Iris pigment epithelial cell (primary cell): ENCODE measurements at places on chromosomes 13 and 19.

GRCh38 chr19:46063201-46063600, 22.4 kb upstream of the IGFL4 start:
- no peak for DNase-seq

- DNase-seq, result no peak
Measured at GRCh38 chr19:30631033-30631370, 258.8 kb downstream of the ZNF536 start.

DNA sequence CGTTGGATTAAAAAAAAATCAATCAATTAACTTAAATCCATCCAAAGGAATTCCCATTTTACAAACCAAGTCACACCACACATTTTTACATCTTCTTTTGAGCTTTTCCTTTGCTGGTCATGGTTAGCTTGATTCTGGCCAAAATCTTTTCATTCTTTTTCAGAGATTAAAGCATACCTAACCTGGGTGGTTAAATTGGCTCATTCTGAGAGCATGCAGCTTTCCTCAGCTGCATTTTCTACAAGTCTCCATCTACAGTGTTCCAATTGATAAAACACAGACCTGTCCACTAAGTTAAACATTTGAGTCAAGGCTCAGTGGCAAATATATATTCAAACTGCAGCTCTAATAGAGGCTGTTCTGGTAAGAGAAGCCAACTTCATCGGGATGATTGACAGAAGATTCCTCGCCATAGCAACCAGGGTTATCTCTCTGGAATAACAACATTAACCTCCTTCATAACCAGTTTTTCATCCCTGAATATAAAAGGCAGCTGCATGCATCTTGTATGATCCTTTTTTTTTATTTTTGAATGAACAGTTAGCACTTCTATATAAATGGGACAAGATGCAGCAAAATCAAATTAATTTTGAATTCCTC, 106.2 kb downstream of the DNAJC15 start:
- DNase-seq, result no peak

DNA sequence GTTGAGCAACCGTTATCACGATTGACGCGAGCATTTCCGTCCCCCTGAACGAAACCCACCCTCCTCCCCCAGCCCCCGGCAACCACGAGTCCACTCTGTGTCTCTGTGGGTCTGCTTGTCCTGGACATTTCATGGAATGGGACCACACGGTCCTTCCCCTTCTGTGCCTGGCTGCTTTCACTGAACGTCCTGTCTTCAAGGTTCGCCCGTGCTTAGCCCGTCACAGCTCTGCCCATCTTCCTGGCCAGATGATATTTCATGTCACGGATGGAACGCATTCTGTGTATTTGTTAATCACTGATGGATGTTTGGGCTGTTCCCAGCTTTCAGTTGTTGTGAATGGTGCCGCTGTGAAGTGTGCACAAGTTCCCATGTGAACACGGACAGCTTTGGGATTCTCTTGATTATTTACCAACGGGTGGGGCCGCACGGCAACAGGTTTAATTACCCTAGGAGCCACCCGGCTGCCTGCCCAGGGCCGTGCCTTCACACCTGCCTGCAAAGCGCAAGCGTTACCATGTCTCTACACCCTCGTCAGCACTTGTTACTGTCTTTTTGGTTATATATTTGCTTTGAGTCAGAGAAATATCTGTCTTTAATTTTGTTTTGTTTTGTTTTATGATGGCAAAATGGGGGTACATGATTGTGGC, 42.5 kb downstream of the RASA3 start:
- DNase-seq, result no peak

DNA sequence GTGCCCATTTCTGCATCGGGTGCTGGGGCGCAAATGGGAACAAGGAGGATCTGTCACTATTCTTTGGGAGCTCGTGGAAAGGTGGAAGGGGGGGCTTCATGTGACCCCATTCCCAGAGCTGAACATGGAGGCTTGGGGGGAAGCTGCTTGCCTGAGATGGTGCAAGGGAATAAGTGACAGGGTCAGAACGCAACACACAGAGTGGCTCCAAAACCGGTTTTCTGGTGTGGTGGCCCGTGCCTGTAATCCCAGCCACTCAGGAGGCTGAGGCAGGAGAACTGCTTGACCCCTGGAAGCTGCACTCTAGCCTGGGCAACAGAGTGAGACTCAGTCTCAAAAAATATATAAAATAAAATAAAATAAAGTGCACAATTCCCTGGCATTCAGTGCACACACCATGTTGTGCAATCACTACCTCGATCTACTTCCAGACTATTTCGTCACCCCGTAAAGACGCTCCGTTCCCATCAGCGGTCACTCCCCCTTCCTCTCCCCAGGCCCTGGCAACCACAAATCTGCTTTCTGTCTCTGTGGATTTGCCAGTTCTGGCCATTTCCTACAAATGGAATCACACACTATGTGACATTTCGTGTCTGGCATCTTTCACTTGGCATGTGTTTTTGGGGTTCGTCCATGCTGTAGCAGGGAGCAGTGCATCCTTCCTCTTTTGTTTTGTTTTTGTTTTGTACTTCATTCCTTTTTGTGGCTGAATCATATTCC, 18.2 kb upstream of the COMP start:
- DNase-seq, result peak; percentile 92

GRCh38 chr13:103908911-103909310, 842.7 kb upstream of the SLC10A2 start:
- DNase-seq, result no peak

DNA sequence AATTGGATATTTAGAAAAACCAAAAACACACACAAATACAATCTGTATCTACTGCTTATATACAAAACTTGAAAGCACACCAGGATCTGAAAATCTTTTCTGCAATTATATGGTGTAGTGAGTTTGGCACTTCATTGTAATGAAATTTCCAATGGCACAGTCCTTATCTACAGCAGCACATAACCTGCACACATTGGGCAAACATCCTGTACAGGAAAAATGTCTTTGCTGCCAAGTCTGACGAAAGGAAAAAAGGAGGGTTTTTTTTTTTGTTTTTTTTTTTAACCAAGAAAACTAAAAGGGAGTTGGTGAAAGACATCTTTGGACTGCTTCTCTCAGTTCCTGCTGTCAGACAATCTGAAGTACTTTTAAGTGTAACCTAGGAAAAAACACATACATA, 107.8 kb downstream of the FOXO1 start:
- DNase-seq, result no peak
